ENCODE measurements at places on chromosomes 7 and 10. TPM values are rescaled to one million over a fixed set of nuclear protein-coding genes. Genes with fewer than 3 reads are reported as not detected.

GPR146 gene
- 29.8 TPM for total RNA-seq

ASAH2 gene
- 0.46 TPM for total RNA-seq

OPN1SW gene
- total RNA-seq, result not detected

FXYD4 gene
- total RNA-seq, result not detected

LRRC17 gene
- total RNA-seq, result 12.7 TPM

ARMS2 gene
- total RNA-seq, result not detected

VSTM4 gene
- total RNA-seq, result 0.26 TPM

RPEL1 gene
- total RNA-seq, result 0.13 TPM

OSBPL3 gene
- total RNA-seq, result 28.2 TPM

CLEC5A gene
- not detected for total RNA-seq

MKI67 gene
- 16.4 TPM for total RNA-seq

FRAT1 gene
- total RNA-seq, result 3.2 TPM

CDH23 gene
- under 0.01 TPM for total RNA-seq

PON1 gene
- total RNA-seq, result not detected

PNLIPRP1 gene
- not detected for total RNA-seq

HOXA3 gene
- 0.66 TPM for total RNA-seq

PLPP4 gene
- total RNA-seq, result 5.2 TPM

TDRD1 gene
- not detected for total RNA-seq

SRRM3 gene
- total RNA-seq, result 0.53 TPM

All from pulmonary artery endothelial cell (primary cell).